ENCODE measurements at places on chromosomes 16 and 17. TPM values are rescaled to one million over a fixed set of nuclear protein-coding genes. Genes with fewer than 3 reads are reported as not detected.

DNA sequence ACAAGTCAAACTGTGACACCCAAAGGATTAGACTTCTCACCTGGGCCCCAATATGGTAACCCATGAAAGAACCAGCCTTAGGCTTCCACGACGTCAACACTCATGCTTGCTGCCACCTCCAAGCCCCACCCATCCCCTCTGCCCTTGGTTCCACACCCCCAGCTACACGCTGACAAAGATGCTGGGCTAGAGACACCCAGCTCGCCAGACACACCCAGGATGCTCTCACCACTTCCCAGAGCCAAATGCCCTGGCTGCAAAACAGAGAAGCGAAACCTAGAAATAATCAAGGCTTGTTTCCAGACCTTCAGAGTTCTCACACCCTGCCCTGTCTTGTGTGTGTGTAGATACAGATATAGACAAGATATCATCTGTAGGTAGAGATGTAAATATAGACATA is 26.0 kb upstream of the ADCY9 start:
- no peak for DNase-seq

DNA sequence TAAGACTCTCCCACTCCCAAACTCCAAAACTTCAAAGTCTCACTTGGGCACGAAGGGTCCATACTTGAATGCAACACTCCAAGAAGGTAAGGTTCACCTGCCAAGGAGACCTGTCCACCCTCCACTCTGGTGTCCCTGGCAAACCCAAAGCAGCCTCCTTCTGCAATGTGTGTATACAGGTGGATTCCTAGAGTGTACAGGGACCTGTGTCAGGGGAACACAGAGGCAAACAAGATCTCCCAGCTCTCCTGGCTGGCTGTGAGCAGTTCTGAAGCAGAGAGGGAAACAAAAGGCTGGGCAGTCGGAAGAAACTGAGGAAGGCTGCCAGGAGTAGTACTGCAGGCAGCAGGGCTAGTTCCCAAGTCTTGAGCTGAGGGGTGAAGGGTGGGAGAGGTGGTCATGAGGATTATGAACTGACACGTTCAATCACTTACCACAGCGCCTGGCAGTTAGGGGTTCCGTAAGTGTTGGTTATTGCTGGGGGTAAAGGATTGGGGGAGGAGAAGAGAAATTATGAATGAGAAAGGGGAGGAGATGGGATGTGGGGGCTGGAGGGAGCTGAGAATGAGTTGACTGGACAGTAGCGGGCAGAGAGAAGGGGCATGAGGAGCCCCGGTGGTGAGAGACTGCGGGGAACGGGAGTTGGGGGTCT is 795 bp downstream of the KCTD13 start:
- DNase-seq = no peak

- no peak for DNase-seq
Measured at GRCh38 chr17:4266550-4266949, 2.8 kb upstream of the ANKFY1 start.

- no peak for DNase-seq
Measured at GRCh38 chr17:2792366-2793169, 3.7 kb upstream of the RAP1GAP2 start.

- no peak for DNase-seq
Measured at GRCh38 chr17:27810211-27810901, 10.0 kb upstream of the NOS2 start.

- peak; percentile 95 for DNase-seq
Measured at GRCh38 chr17:68035131-68035522, 408 bp upstream of the KPNA2 start.

GRCh38 chr17:15501282-15501681 is 33.9 kb upstream of the CDRT4 start:
- DNase-seq = no peak

GRCh38 chr16:20878682-20879147 is 21.4 kb downstream of the DCUN1D3 start:
- DNase-seq = no peak

- DNase-seq = no peak
Measured at GRCh38 chr16:50957056-50957455, 194.0 kb downstream of the SALL1 start.

DNA sequence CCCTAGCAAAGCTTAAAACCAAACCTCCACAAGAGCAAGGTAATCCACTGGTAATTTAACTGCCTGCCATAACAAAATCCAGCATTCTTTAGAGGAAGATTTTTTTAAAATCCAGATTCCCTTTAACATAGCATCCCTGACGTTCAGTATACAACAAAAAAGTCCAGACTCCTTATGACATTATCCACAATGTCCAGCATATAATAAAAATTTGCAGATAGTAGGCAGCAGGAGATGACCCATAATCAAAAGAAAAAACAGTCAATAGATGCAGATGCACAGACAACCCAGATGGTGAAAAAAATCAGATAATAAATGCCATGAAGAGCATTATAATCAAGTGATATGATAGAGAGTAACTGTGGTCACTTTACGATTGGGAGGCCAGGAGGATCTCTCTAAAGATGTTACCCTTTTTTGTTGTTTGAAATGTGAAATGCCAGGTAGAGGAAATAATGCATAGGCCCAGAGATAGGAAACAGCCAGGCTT is 33.2 kb downstream of the MRC2 start:
- no peak for DNase-seq

- DNase-seq = no peak
Measured at GRCh38 chr17:29835435-29836351, 94.3 kb downstream of the SSH2 start.

DNA sequence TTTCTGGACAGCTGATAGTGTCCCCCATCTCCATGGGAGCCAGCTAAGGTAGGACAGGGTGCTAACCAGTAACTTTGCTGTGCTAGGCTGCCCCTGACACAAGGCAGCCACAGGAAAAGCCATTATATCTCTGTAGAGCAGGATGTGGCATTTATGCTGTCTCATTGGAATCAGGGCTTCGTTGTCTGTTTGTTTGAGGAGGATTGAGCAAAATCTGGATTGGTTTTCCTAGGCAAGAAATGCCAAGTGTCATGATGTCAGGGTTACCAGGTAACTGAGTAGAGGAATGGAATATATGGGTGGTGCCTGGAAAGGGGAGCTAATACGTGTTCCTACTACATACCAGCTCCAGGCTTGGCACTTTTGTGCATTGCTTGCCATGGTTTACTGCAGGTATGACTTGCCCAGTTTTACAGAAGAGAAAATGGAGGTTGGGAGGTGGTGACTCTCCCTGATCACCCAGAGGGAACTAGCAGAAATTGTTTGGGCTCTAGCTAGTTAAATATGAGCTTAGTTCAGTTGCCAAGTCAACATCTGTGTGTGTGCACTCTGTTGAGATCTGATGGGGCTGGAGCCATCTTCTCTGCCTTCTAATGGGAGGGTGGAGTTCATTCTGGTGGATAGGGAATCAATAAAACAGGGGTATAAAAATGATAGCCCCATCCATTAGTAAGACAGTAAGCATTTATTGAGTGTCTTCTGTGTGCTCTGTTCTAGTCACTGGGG is 33.9 kb downstream of the GNAO1 start:
- no peak for DNase-seq

- no peak for DNase-seq
Measured at GRCh38 chr17:71764505-71764904, 356.3 kb upstream of the SOX9 start.

DNA sequence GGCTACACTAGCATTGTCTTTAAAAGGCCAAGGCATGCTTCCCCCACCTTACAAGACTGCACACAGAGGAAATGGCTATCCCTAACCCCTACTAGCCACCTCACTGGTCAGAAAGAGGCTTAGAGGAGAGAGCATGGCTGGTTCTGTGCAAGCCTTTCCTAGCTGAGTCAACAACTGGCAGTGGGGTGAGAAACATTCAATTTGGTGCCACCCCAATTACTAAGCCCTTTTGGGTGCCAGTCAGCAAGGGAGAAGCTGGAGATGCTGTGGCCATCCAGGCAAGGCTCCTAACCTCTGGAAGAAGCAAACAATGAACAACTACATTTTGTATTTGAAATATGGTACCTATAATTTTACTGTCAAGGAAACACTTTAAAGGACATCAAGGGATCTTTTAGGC is 4.7 kb upstream of the KAT7 start:
- no peak for DNase-seq

DNA sequence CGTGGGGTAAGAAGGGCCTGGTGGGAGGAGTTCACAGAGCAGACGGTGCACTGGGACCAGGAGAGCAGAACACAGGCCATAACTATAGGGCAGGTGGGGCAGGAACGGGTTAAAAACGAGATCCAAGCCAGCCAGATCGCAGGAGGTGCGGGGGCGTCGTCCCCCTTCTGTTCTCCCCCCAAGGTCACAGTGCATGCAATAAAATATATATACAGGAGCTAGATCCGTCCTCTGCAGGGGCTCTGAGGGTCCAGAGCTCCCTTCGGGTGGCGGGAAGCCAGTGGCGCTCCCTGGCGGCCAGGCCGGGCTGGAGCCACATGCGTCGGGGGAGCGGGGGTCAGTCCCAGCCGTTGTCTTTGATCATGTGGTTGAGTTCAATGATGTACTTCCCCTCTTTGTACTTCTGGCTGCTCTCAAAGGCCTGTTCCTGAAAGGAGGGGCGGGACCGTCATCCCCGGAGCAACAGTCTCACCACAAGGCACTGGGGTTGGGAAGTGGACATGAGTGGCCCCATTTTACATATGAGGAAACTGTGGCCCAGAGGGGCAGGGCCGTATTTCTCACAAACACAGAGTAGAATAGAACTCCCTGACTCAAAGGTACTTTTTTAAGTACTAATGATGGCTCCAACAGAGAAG is 768 bp upstream of the TBX6 start:
- peak; percentile 71 for DNase-seq

- no peak for DNase-seq
Measured at GRCh38 chr17:60993497-60993896, 315.8 kb downstream of the BCAS3 start.

DNA sequence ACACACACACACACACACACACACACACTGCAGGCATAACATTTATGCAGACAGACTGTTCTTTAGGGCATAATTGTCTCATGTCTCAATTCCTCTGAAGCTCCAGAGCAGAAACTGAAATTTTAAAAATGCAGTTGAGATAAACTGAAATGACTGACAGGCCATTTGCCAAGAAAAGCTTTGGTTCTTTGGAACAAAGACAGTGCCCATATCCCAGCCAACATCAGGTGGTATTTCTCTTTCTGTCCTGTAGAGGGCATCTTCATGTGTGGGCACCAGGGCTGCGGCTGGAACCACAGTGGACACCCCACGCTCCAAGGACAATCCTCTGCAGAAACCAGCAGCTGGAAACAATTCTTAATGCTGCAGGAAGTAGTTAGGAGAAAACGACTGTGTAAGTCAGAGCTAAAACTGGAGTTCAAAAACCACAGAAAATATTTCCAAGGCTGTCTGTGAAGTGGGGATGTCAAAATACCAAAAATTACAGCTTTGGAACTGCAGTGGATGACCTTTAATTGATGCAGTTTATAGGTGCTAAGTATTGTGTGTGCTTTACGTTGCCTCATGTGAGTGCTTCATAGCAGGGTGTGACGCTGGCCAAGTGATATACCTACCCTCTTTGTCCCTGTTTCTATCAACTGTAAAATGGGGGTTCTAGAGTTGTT is 10.6 kb upstream of the MEFV start:
- DNase-seq = peak; percentile 31

GRCh38 chr16:19699472-19699871 is 18.6 kb downstream of the KNOP1 start:
- no peak for DNase-seq

GRCh38 chr16:65426484-65426883 is 304.6 kb upstream of the CDH11 start:
- DNase-seq = no peak

DNA sequence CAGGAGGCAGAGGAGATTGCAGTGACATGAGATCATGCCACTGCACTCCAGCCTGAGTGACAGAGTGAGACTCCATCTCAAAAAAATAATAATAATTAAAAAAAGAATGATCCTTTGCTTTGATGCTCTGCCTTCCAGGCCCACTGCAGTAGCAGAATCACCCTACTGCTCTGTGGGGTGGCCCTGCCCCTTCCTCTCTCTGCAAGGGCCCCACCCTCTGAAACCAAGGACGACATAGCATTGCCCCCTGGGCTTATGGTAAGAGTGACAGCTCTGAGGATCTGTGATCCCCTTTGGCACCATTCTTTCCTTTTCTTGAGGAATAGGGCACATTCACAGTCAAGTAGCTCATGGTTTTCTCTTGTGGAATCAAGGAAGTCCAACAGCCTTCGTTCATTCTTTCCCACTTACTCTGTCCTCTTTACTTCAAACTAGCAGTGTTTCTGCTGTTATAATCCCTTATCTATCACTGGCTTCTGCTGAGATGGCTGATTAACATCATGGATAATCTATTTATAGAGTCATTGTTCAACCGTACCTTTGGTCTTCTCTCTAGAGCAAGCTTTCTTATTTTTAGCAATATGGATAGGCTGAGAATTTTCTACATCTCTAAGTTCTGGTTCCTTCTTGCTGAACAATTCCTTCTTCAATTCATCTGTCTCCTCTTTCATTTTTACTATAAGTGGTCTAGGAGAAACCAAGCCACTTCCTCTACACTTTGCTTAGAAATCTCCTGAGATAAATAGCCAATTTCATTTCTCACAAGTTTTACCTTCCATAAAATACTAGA is 14.1 kb downstream of the RAD51C start:
- DNase-seq = no peak

- no peak for DNase-seq
Measured at GRCh38 chr16:77213542-77214106, 14.4 kb downstream of the SYCE1L start.

GRCh38 chr17:52938623-52939230 is 780.2 kb upstream of the CA10 start:
- no peak for DNase-seq

DNA sequence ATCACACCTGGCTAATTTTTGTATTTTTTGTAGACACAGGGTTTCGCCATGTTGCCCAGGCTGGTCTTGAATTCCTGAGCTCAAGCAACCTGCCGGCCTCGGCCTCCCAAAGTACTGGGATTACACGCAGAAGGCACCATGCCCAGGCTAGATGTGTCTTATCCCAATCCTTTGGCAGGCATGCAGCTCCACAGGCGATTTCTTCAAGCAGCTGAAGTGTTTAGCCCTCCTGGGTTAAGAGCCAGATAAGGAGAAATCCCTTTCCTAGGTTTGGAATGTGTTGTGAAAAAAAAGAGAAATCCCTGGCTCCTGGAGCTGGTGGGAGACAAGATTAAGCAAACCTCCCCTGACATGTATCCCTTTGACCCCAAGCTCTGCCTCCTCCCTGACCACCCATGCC is 2.1 kb upstream of the NHERF1 start:
- no peak for DNase-seq

- no peak for DNase-seq
Measured at GRCh38 chr17:81909231-81909630, 2.0 kb downstream of the PCYT2 start.

The OR3A2 gene
- not detected for polyA plus RNA-seq

The PLXDC1 gene
- polyA plus RNA-seq = 4.0 TPM

The CDH3 gene
- 0.30 TPM for polyA plus RNA-seq

The TMEM132E gene
- 0.08 TPM for polyA plus RNA-seq

The CA4 gene
- polyA plus RNA-seq = 32.0 TPM

The CACNA1H gene
- polyA plus RNA-seq = 20.5 TPM

The RAC3 gene
- 6.0 TPM for polyA plus RNA-seq

The LGALS9C gene
- polyA plus RNA-seq = 0.05 TPM

Data from pancreas (tissue), 10 donors.